ENCODE measurements at places on chromosomes 12 and 14. TPM values are rescaled to one million over a fixed set of nuclear protein-coding genes. Genes with fewer than 3 reads are reported as not detected.

- no peak overlapping the region for H3K27ac ChIP-seq
- DNase-seq = no peak
- H3K4me1 ChIP-seq = no peaks in the 10 kb centered on the region
- H3K36me3 ChIP-seq = peaks cover 21% of the 10 kb centered on the region
- no peaks in the 10 kb centered on the region for H3K27me3 ChIP-seq
Observed at GRCh38 chr12:68844788-68845695, 37.1 kb downstream of the MDM2 start.

GRCh38 chr14:104356738-104357688 lies 218.6 kb downstream of the KIF26A start:
- no peak overlapping the region for H3K27ac ChIP-seq
- no peak overlapping the region for H3K4me3 ChIP-seq
- no peak for DNase-seq
- no peaks in the 10 kb centered on the region for H3K36me3 ChIP-seq
- H3K4me1 ChIP-seq = no peaks in the 10 kb centered on the region
- H3K27me3 ChIP-seq = peaks cover 11% of the 10 kb centered on the region

DNA sequence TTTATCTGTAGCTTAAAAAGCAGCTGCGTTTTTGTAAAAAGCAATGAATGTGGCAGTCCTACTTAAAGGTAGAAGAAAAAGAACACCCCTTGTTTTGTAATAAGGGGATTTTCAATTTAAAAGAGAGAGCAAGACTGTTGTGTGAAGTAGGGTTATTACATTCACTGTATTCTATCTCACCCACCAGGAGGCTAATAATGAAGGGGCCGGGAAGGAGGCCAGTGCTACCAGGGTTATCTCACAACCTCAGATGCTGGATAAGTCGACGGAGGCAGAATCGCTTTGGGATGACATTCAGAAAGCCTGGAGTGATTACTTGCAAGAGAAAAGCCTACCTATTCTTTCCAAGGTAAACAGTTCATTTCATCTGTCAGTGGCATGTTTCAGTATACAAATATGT lies 97.7 kb downstream of the RMST start:
- H3K27ac ChIP-seq = no peak overlapping the region
- DNase-seq = no peak
- H3K4me1 ChIP-seq = peaks cover 47% of the 10 kb centered on the region
- H3K36me3 ChIP-seq = no peaks in the 10 kb centered on the region

RHEBL1 gene
- total RNA-seq = 0.75 TPM

MRPL52 gene
- 121 TPM for total RNA-seq

LHX5 gene
- 0.41 TPM for total RNA-seq

DNA sequence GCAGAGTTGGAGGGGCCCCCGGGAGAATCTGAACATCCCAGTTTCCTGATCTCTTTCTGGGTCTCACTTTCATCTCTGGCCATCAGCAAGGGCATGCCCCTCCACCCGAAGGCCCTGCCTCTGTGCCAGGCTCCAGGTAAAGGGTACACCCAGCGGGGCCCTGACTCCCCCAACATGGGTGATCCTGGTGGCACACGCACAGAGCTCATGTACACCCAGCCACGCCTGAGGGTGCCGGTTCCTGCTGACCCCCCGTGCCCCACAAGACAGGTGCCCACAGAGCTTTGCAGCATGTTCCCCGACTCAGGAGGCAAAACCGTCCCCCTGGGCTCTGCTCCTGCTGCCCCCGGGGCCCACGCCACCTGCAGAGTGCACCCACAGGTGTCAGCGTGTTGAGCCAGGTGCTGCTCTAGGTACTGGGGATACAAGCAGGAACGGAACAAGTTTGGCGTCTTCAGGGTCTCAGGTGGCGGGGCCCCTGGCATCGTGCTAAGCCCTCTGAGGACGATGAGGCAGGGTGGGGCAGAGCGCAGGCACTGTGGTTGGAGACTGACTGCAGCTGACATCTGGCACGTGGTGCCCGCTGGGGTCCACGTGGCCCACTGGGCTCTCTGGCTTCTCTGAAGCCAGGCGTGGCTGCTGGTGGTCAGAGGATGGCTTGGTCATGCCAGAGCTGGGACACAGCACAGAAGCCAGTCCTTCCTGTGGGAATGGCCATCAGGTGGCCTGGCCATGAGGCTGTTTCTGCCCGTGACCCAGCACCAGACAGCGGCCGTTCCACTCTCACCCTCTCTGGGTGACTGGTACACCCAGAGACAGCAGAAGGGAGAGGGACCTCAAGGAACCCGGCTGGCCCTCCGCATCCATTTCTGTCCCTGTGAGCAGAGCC lies 13.8 kb downstream of the BAG5 start:
- H3K4me1 ChIP-seq = peaks cover 5% of the 10 kb centered on the region
- H3K36me3 ChIP-seq = no peaks in the 10 kb centered on the region
- H3K4me3 ChIP-seq = no peak overlapping the region
- DNase-seq = no peak
- H3K27me3 ChIP-seq = no peaks in the 10 kb centered on the region
- no peak overlapping the region for H3K27ac ChIP-seq

DNA sequence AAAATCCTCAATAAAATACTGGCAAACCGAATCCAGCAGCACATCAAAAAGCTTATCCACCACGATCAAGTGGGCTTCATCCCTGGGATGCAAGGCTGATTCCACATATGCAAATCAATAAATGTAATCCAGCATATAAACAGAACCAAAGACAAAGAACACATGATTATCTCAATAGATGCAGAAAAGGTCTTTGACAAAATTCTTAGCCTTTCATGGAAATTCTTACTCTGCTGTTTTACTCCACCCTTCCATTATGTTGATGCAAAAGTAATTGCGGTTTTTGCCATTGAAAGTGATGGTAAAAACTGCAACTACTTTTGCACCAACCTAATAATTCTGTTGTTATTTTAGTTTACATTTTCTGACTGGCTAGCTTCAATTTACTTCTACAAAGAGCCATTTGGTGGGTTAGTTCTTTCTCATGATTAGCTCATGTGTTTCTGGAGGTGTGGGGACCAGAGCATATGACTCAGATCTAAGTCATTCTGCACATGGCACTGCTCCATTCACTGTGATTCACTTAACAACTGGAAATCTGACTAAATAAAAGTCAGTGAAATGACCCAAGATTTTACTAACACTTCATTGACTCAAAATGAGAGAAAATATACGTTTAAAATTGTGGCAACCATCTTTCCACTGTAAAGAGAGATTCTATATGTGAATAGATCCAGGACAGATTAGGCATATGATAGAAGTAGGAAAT lies 99.9 kb downstream of the TMTC3 start:
- H3K36me3 ChIP-seq = peaks cover 3% of the 10 kb centered on the region
- DNase-seq = no peak
- H3K27me3 ChIP-seq = peaks cover 2% of the 10 kb centered on the region
- H3K27ac ChIP-seq = no peak overlapping the region

DNA sequence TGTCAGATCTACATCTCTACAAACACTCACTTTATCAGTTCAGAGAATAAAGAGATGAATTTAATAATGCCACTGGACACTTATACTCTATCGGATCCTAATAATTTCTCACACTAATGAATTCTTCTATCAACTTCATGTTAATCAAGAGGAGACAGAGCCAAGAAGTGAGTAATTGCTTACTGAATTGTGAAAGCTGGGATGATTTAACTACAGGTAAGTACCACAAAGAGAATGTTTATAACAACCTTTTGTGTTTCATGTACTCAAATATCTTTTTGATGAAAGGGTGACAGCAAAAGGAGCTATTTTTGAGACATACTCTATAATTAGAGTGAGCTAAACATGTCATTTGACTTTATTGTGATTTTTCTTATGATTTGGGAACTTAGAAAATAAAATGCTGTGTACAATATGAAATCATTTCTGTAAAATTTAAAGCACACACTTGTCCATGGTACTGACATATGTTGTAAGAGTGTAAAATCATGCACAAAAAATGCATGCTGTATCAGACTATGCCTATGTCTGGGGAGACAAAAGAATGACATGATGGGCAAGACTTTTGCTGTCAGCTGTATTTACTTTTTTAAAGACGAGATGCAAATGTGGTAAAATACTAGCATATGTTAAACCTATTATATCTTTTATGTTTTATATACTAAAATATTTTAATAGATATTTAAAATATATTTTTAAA lies 361.2 kb downstream of the CCER1 start:
- no peak for DNase-seq
- no peak overlapping the region for H3K27ac ChIP-seq
- no peak overlapping the region for H3K4me3 ChIP-seq
- no peaks in the 10 kb centered on the region for H3K4me1 ChIP-seq
- no peaks in the 10 kb centered on the region for H3K27me3 ChIP-seq

GRCh38 chr14:70881549-70882177 lies 25.6 kb upstream of the PCNX1 start:
- DNase-seq = no peak
- no peaks in the 10 kb centered on the region for H3K36me3 ChIP-seq
- H3K27me3 ChIP-seq = no peaks in the 10 kb centered on the region
- no peak overlapping the region for H3K4me3 ChIP-seq

DNA sequence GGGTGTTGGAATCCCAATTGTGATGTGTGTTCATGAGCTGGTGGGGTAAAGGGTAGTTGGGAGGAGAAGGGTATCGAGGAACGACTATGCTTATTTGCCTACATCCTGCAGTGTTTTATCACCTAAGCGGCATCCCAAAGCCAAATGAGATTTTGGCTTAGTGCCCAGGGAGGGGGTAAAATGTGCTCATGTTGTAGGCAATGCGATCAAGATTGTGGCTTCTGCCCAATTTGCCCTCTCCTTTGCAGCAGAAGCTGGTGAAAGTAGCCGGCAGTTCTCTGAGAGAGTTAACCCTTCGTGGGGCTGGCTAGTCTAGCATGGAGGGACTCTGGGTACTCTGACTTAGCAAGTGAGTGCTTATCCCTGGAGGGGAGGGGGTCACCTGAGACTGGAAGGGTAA lies 753 bp downstream of the RPH3A start:
- DNase-seq = no peak
- H3K4me1 ChIP-seq = no peaks in the 10 kb centered on the region
- H3K27me3 ChIP-seq = peaks cover 45% of the 10 kb centered on the region
- H3K27ac ChIP-seq = no peak overlapping the region
- H3K36me3 ChIP-seq = no peaks in the 10 kb centered on the region

DNA sequence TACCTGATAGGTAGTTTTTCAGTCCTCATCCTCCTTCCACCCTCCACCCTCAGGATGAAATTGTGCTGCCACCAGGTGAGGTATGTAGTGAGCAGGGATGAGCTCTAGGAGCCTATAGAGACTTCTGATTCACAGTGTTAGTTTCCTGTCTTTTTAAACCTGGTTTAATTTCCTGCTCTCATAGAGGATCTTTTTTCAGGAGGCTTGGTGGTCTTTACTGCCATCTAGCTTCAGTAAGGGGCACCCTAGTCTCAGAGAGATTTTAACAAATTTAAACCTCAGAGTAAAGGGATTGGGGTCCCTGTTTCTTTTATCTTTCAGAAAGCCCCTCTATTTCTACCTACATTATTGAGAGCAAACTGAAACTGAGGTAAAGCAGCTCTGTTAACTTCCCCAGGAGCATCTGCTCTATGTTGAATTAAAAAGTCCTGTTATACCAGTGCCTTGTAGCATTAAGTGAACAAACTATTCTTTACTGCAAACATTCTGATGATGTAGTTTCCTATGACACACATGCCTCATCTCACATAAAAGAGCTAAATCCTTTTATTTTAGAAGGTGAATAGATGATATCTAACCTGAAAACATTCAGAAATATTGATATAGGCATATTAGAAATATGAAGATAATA lies 172.2 kb upstream of the DDHD1 start:
- no peaks in the 10 kb centered on the region for H3K27me3 ChIP-seq
- H3K4me1 ChIP-seq = no peaks in the 10 kb centered on the region
- no peak for DNase-seq
- H3K27ac ChIP-seq = no peak overlapping the region
- H3K36me3 ChIP-seq = no peaks in the 10 kb centered on the region

DNA sequence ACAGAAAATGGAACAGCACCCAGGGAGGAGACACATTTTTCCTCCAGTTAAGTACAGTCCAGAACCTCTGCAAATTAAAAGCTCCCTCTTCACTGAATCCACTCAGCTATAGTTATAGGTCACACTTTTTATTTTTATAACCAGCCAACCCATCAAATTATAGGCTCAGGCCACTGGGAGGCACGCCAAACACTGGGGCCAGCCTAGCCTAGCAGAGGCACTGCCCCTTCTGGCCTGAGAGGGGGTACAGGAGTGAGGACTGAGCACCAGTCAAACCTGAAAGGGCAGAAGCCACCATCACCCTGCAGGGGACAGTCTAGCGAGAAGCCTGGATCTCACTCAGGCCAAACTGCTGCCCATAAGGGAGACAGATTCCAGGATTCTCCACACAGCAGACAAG lies 19.3 kb downstream of the FMNL3 start:
- H3K27ac ChIP-seq = no peak overlapping the region
- no peak overlapping the region for H3K4me3 ChIP-seq
- H3K27me3 ChIP-seq = no peaks in the 10 kb centered on the region
- no peak for DNase-seq
- H3K4me1 ChIP-seq = peaks cover 5% of the 10 kb centered on the region
- no peaks in the 10 kb centered on the region for H3K36me3 ChIP-seq

DNA sequence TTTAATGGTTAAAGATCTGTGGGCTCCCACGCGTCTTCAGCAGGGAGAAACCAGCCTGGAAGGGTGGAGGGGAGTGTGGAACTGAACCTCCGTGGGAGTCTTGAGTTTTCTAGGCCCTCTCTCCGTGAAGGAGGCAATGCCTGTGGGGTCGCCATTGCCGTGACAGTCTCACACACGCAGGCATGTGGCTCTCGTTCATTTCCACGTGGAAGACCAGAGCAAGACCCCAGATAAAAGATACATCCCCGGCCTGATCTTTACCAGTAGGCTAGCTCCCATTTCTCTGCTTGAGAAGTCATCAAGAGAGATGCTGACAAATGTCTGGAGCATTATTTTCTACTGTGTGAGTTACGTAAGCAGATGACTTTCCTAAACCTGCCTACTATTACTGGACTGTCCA lies 491.7 kb upstream of the LMO3 start:
- no peaks in the 10 kb centered on the region for H3K4me1 ChIP-seq
- no peak for DNase-seq
- H3K27ac ChIP-seq = no peak overlapping the region
- H3K36me3 ChIP-seq = no peaks in the 10 kb centered on the region
- H3K4me3 ChIP-seq = no peak overlapping the region

CLEC9A gene
- not detected for total RNA-seq

ZC2HC1C gene
- total RNA-seq = 7.5 TPM

DNA sequence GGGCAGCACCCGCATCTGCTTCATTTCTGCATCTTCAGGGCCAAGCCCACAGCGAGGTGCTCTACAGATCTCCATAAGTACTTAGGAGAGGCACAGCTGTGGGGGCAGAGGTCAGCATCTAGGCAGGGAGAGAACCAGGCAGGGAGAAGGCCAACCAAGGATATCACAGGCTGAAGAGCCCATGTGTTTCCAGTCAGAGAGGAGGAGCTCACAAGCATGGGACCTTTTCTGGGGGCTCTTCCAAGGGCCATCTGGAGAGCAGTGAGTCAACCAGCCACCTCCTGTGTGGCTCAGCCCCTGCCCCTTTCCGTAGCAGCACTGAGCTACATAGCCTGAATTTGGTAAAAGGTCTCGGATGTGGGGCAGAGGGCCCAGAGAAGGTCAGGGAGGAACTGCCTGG lies 78.5 kb downstream of the ARL6IP4 start:
- H3K27me3 ChIP-seq = peaks cover 9% of the 10 kb centered on the region
- no peak overlapping the region for H3K4me3 ChIP-seq
- no peaks in the 10 kb centered on the region for H3K36me3 ChIP-seq
- no peak overlapping the region for H3K27ac ChIP-seq

ZNF891 gene
- total RNA-seq = 6.8 TPM

GRCh38 chr12:109053382-109054123 lies 1.2 kb downstream of the USP30 start:
- H3K4me1 ChIP-seq = peaks cover 12% of the 10 kb centered on the region
- peak overlapping the region; percentile 96 for H3K27ac ChIP-seq
- H3K4me3 ChIP-seq = peak overlapping the region; percentile 96
- no peak for DNase-seq
